ENCODE measurements at places on chromosomes 6 and 20.

- DNase-seq: no peak
Observed at GRCh38 chr6:21429291-21429690, 164.3 kb upstream of the SOX4 start.

GRCh38 chr20:20229595-20229994 is 138.3 kb upstream of the INSM1 start:
- DNase-seq: no peak

GRCh38 chr6:51112731-51113130 is 294.1 kb downstream of the TFAP2B start:
- no peak for DNase-seq

GRCh38 chr6:11622156-11622555 is 84.6 kb downstream of the TMEM170B start:
- DNase-seq: no peak

GRCh38 chr20:507006-507758 is 36.4 kb downstream of the CSNK2A1 start:
- DNase-seq: no peak

Data from hippocampal formation (tissue), 2 donors.